Fibroblast of upper back skin (primary cell): ENCODE measurements at places on chromosomes 1 and 21.
A peak's percentile ranks its signal among the peaks of the same experiment; 100 is the strongest.

- DNase-seq: no peak
Measured at GRCh38 chr1:99735852-99736251, 30.6 kb downstream of the FRRS1 start.

- DNase-seq: no peak
Measured at GRCh38 chr21:44729336-44730027, 18.1 kb upstream of the TSPEAR start.

DNA sequence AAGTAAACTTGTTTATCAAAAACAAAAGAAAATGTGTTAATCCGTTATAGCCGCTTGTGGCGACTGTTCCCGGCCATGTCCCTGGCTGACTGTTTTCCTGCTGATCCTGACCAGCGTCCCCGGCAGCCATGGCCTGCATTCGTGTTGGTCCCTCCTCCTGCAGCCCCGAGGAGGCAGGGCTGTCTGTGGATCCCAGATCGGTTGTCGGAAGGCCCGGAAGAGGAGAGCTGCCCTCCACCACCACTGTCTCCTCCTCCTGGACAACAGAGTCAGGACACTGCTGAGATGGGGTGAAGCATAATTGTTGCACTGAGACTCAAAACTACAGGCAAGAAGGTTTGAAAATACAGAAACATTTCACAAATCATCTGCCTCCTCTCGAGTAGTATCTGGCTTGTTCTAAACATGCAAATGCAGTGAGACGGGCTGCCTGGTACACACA, 3.6 kb upstream of the MXRA8 start:
- DNase-seq: peak; percentile 87

DNA sequence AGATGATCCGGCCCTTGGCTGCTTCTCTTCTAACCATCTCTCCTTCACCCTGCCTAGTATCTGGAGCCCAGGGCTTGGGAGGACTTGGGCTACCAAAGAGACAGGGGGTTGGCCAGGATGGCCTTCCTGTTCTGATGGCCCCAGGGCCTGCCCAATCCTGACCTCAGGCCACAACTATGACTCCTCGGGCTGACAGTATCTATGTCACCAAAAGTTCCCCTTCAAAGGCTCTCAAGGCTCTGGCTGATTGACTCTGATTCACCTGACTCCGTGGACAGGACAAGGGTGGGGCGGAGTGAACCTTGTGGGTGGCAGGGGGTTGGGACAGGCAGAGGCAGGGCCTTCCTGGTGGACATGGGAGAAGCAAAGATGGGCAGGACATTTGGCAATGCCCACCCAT, 12.7 kb downstream of the MEF2D start:
- DNase-seq: no peak

- peak; percentile 17 for DNase-seq
Measured at GRCh38 chr1:199522936-199523335, 504.6 kb upstream of the NR5A2 start.

DNA sequence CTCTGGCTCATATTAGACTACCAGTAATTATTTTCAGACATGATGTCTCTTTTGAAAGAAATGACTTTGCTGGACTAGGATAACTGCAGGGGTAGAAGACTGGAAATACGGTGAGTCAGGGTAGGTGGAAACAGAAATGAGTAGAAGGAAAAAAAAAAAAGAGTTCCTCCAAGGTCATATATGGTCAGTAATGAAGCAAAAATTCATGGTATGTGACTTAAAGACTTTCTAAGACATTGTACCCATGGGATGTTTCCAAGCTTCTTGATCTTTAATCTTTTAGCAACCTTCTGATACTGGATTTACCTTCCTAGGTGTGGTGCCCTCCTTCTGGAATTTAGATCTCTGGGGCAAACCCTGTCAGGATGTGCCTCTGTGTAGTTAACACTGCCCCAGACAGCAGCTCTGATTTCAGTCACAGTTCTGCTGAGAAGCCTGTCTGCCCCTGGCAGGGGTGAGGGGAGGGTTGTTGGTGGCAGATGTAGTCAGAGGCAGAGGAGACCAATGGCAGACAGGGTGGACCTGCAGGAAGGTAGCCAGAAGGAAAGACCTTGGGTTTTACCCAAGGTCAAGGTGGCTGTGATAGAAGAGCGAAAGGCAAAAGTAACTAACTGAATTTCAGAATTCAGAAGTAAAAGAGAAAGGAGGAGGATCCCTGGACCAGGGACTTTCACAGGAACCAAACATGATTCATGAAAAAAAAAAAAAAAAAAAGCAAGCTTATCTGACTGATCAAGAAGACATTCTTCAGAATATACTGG, 44.1 kb upstream of the BCL10 start:
- peak; percentile 78 for DNase-seq

DNA sequence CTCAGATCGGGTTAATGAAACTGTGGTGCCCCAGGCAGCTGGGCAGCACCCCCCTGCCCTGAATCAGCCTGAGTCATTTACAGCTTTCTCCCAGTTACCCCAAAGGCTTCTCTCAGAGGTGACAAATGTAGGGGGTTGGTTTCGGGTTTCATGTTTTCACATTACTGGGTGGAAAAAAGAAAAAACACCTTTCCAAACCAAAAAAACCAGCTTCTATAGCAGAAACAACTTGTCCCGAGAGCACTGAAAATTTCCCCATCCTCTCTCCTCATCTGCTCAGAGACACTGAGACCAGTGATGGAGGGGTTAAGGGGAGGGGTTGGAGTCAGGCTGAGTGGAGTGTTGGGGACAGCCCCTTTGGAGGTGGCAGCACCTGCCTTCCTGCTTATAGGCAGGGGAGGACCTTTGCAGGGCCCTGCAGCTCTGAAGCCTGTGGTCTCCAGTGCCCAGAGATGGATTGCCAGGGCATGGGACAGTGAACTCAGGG, 15.6 kb downstream of the UTP11 start:
- DNase-seq: no peak
